AG04450 (cell line): ENCODE measurements at places on chromosomes 3 and 15.

GRCh38 chr15:75753145-75753544 lies 40.5 kb upstream of the CSPG4 start:
- no peak for DNase-seq

DNA sequence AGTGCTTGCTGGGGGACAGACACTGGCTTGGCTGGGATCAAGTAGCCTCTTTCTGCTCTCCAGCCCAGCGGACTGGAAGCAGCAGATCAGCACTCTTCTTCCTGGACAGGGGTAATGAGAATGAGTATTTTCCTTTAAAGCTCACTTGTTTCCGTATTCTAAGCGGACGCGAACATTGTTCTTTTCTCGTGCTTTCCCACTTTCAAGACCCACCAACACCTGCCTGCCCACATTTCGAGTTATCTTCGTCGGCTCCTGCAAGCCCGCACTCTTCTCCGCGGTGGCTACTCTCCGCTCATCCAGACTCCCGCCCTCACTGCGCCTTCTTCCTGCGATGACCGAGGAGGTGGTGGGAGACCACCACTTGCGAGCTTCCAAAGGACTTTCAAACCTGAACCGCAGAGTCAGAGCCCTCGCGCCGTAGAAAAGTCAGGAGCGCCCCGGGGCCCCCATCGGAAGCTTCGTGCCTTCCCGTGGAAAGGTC lies 1.6 kb upstream of the PPM1L start:
- no peak for DNase-seq

DNA sequence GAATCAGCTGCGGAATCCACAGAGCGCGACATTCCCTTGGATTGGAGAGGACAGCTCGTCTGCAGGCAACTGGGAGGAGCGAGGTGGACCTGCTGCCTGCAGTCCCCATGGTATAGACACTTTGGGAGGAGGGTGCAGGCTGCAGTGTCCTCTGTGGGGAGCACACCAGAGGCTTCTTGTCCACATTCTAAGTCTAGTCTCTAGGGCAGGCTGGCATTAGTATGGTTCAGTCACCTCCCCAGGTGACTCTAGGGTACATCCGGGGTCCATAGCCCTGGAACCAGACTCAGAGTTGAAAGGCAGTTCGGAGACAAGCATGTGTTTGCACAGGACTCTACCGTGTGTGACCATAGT lies 118.2 kb downstream of the GABRG3 start:
- DNase-seq, result no peak

GRCh38 chr3:44039006-44039405 lies 202.7 kb upstream of the TOPAZ1 start:
- DNase-seq, result no peak

- no peak for DNase-seq
Measured at GRCh38 chr3:81483046-81483445, 278.4 kb downstream of the GBE1 start.

- no peak for DNase-seq
Measured at GRCh38 chr3:44862226-44862637, 520 bp downstream of the TMEM42 start.

- no peak for DNase-seq
Measured at GRCh38 chr15:88202231-88202630, 54.3 kb downstream of the NTRK3 start.

GRCh38 chr3:186609247-186609868 lies 3.5 kb upstream of the AHSG start:
- no peak for DNase-seq

DNA sequence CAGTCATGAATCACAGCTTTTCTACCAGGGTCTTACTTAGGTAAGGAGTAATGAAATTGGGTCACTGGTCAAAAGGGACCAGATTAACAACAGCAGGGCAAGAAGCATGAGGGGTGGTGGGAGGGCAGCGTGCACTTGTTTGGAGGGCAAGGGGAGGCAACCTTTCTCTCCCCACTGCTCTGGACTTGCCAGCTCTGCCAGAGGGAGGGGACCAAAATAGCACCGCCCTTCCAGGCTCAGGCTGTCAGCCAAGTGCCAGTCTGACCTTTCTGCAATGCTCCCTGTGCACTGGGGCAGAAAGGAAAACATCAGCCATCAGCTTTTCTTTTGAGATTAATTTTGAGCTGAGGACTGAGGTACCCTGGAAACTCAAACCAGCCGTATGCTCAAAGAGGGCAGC lies 4.5 kb upstream of the ULK3 start:
- DNase-seq, result no peak

DNA sequence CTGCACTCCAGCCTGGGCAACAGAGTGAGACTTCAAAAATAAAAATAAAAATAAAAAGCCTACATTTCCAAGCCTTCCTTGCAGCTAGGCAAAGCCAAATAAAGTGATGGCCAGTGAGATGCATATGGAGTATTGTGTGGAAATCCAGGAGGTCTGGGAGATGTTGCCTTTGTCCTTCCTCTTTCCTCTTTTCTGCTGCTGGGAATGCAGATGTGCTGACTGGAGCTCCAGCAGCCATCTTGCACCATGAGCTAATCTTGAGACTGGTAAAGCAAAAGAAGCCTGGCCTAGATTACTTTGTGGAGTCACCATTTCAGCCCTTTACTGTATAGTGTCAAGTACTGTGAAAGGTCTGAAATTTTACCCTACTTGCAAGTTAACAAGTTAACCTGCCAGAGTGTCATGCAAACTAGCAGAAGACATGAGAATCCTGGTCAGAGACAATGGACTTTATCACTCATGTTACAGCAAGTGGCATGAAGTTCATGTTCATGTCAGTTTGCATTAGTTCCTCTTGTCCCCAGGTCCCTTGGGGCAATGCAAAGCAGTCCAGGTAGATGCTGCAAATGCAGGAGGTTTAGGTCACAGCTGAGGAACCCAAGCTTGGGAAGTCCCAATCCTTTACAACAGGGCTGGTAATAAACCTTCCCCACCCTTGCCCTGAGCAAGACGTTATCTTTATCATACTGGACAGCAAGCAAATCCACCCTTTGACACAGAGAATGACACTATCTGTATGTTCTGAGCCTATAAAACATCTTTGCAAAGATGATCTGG lies 103.1 kb downstream of the TLE3 start:
- DNase-seq, result no peak

- DNase-seq, result no peak
Measured at GRCh38 chr3:54969652-54970051, 41.8 kb upstream of the LRTM1 start.

DNA sequence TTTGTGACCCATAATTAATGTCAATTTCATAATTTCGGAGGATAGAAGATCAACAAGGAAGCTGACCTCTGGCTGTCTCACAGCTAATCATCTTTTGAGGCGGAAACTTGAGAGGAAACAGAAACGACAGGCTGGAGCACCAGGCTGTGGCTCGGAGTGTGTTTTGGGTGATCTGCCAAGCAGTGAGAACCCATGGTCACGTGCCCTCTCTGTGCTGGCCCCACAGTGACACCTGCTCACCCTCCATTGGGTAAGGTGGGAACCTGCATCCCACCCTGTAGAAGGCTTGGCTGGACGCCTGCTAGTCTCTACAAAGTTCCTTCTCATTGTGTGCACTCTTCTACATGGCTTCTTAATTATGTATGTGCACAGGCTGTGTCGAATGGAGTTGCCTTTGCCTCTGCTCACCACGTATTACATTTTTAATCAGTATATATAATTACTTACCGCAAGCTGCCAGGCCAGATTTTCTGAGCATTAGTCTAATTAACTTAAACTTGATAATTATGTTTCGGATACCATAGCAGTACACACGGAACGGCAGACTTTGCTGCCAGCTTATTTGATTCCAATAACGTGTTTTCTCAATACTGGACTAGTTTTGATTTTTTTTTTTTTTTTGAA lies 719.4 kb upstream of the CFAP20DC start:
- DNase-seq, result no peak

GRCh38 chr15:73127302-73127936 lies 75.2 kb downstream of the NEO1 start:
- DNase-seq, result no peak

DNA sequence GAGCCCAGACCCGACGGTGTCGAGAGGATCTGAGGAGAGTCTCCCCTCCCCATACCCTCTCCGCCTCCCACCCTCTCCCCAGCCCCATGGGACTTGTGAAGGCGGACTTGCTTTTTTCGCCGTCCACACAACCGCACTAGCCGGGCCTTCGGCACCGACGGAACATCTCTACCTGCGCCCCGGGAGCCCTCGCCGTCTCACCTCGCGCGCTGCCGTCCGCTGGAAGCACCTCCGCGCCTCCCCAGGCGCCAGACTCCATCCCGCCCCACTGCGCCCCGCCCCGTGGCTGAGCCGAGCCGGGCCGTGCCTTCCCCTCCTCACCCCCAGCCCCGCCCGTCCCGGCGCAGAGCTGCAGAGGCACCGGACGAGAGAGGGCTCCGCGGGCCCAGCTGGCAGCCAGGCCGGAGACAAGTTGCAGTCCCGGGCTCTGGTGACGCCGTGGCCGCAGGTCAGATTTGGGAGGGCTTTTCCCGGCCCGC lies at the start of the genes DUOX1 and DUOXA1:
Gene DUOX1 (plus strand): TSS at position 344 of the 479 bp plus-strand sequence. CDS start 1,973 bp downstream, outside the sequence.
Gene DUOXA1 (minus strand): TSS at position 229 of the 479 bp plus-strand sequence. CDS start 6,865 bp downstream, outside the sequence.
- no peak for DNase-seq

- DNase-seq, result no peak
Measured at GRCh38 chr15:97012986-97013385, 682.5 kb downstream of the NR2F2 start.

DNA sequence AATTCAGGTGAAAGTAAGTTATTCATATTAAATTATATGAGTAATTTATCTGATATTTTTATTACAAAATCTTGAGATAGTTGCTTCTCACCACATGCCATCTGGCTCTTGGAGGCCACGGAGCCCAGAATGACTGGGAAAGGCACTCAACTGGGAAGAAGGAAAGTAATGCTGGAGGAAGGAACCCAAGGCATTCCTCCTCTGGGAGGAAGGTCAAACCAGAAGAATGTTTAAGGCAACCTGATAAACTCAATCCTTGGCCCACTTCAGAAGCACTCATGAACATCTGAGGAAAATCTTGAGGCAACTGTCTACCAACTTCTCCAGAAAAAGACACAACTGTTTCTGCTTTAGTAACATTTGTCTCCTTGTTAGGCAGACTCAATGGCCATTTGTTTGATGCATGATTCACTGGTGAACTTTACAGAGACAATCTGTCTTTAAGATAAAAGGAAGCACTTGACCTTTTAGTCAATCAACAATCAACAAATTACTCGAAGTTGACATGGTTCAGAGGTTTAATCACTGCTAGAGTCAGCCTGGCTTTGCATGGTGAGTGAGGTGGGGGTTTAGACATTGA lies 261.4 kb upstream of the MME start:
- no peak for DNase-seq

GRCh38 chr3:88307666-88308065 lies 157.9 kb downstream of the C3orf38 start:
- no peak for DNase-seq

- no peak for DNase-seq
Measured at GRCh38 chr3:39241561-39241960, 38.3 kb downstream of the CX3CR1 start.

DNA sequence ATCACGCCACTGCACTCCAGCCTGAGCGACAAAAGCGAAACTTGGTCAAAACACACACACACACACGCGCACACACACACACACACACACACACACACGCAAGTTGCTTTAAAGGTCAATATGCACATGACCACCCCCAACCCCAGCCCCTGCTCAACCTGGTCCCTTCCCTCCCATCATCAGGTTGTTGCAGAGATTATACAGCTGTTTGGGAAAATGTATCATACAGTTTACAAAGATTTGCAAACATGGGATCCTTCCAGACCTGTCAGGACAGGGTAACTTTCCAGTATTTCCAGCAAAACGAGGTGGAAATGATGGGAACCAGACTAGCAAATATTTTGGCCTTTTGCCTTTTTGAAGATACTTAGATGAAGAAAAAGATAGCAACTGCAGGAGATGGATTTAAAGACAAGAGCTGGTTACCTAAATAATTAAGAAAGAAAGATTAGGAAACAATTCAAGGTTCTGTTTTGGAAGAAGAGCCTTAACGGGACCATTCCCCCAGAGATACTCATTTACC lies 80.2 kb downstream of the TNIK start:
- no peak for DNase-seq

DNA sequence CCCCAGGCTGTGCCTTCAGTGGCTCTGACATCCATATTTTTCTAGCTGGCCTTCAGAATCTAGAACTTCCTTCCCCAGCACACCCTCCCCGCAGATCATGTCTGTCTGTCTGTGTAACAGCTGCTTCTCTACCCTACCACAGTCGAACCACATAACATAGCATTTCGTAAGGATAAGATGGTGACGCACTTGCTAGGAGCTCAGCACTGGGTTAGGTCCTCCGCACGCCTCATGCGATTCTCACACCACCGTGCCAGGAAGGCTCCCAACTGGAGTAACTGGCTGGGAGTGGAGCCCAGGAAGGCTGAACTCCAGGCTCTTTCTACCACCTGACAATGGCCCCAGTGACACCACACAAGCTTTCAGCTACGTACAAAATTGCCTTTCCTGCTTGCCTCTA lies 168.6 kb downstream of the STT3B start:
- no peak for DNase-seq

DNA sequence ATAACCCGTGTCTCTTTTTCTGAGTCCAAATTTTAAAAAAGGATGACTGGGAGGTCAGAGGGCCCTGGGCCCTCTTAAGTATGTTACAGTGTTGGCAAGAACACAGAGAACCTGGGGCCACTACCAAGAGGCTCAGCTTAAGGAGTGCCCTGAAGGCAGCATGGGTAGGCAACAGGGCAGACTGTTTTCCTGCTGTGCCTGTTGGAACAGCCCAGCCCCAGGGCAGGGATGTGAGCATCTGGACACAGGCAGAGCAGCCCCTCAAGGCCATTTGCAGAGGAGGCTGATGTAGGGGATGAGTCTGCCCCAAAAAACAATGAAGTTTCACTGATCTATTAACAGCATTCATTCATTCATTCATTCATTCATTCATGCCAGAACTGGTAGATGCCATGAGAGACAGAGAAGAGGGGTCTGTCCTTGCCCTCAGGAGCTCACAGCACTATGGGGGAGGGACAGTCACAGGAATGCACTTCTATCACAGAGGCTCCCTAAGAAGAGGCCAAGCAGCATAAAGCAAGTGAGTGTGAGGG lies 2.2 kb upstream of the LTF start:
- DNase-seq, result no peak

GRCh38 chr3:72745146-72745999 lies 102.9 kb downstream of the SHQ1 start:
- DNase-seq, result no peak

GRCh38 chr15:76285241-76285825 lies 25.9 kb downstream of the ETFA start:
- DNase-seq, result no peak

GRCh38 chr15:100255644-100256043 lies 86.1 kb downstream of the ADAMTS17 start:
- no peak for DNase-seq
